Activated CD4-positive, CD25-positive, alpha-beta regulatory T cell treated with anti-CD3 and anti-CD28 coated beads, Interleukin-2, amount 50 U/mL, for 24 hours (primary cell): ENCODE measurements at places on chromosomes 3 and 15.

DNA sequence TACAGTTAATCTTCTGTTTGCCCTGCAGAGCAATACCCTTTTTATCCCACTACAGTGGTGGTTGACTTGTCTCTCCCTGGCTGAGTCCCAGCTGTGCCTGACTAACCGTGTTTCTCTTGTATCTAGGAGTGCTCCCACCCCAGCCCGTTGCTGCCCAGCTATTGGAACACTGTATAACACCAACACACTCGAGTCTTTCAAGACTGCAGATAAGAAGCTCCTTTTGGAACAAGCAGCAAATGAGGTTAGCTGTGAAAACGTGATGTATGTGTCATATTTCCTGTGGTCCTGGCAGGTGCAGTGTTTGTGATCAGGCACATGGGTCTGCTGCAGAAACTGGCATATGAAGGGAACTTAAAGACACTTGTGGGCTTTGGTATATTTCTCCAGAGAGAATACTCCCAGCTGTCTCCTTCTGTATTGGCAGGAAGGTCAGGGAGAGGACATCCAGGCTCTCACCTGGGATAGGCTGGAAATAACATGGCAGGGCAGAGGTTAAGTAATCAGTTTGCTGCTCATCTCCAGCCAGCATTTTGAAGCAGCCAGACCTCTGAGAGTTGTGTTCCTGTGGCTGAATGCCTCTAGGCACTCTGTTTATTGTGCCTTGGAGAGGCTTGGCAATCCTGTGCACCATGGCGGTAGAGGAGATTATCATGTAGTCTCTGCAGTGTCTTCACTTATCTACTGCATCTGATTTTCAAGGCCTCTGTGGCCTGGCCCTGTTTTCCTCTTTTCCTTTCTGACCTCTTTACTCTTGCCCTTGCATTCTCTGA, 34.8 kb downstream of the ATG7 start:
- ATAC-seq, result peak; percentile 88

GRCh38 chr3:120170223-120170622, 76.0 kb upstream of the GSK3B start:
- ATAC-seq, result peak; percentile 30

DNA sequence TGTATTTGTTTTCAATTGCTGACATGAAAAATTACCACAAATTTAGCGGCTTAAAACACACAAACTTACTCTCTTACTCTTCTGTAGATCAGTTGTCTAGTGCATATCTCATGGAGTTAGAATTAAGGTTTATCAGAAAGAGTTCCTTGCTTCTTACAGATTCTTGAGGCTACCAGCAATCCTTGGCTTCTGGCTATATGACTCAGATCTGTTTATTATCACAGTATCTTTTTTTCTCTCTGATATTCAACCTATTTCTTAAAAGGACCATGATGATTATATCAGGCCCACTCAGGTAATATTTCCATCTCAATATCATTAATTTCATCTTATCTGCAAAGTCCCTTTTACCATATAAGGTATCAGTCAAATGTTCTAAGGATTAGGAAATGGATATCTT, 263.5 kb upstream of the BCHE start:
- no peak for ATAC-seq

GRCh38 chr15:58510715-58511598, 79.2 kb downstream of the LIPC start:
- no peak for ATAC-seq

DNA sequence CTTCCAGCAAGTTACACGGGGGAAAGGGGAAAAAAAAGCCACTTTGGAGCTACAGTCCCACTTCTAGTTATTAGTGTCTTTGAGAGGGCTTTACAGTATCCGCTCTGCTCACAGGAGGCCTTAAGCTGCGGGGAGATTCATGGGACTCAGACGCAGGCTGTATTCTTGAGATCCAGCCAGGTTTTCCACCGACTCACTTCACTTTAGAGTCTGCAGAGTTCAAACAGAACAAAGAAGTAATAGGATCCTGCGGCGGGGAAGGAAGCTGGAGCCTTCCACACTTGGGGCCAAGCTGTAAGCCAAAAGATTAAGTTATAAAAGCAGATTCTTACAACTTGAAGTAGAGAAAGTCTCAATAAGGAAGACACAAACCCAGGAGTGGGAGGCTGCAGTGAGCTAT, 60.2 kb upstream of the FAM174B start:
- no peak for ATAC-seq

GRCh38 chr15:101470548-101471239, 18.8 kb downstream of the PCSK6 start:
- no peak for ATAC-seq

DNA sequence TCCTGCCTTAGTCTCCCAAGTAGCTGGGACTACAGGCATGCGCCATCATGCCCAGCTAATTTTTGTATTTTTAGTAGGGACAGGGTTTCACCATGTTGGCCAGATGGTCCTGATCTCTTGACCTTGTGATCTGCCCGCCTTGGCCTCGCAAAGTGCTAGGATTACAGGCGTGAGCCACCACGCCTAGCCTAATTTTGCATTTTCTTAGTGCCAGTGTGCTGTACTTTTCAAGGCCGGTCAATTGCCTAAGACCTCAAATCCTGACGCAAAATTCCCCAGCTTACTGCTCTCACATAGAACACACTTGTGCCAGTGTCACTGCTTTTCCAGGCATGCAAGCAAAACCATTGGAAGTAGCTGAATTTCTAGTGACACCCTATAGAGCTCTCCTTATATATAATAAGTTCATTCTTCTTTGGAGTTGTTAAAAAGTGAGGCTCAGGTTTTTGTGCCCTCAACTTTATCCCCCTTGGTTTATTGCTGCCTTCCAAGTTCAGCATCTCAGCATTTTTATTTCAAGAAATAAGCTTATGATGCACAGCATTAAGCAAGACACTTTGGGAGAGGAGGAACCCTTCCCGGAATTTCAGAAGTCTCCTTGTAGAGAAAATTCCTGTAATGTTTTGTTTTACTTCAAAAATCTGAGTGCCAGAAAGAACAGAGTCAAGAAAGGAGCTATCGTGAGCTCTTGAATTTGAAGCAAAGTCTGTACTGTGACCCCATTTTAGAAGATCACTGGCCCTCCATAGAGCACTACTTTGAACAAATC, 93.2 kb downstream of the FILIP1L start:
- ATAC-seq, result no peak

- no peak for ATAC-seq
Observed at GRCh38 chr3:55658690-55659562, 171.8 kb upstream of the WNT5A start.

GRCh38 chr15:36484038-36484778, 95.2 kb upstream of the CDIN1 start:
- ATAC-seq, result no peak

- ATAC-seq, result no peak
Observed at GRCh38 chr15:38144921-38145320, 107.7 kb upstream of the SPRED1 start.

DNA sequence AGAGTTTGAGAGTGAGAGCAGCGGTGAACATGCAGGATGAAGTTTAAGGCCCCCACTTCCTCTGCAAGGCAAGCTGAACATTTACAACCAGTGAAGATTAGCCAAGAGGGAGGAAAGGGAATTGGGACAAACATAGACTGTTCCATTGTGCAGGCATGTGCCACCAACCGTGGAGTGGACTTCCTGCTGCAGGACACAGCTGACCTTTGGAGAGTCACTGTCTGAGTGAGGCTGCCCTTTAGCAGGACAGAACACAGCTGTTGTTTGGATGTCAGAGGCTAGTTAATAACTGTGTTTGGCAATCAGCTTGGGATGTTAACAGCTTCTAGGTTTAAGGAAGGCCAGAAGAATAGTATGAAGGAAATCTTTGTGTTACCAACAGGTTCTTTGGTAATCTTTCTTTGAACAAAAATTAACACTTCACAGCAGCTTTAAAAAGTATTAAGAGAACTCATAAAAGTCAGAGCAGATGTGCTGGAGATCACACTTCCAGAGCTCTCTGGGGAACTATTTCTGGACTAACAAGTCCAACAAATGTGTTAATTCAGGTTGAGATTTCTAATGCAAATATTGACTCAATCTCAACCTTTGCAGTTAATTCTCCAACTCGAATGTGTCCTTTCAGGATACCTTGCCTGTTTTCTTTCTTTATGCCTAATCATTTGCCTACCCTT, 31.4 kb downstream of the CTDSPL start:
- no peak for ATAC-seq

DNA sequence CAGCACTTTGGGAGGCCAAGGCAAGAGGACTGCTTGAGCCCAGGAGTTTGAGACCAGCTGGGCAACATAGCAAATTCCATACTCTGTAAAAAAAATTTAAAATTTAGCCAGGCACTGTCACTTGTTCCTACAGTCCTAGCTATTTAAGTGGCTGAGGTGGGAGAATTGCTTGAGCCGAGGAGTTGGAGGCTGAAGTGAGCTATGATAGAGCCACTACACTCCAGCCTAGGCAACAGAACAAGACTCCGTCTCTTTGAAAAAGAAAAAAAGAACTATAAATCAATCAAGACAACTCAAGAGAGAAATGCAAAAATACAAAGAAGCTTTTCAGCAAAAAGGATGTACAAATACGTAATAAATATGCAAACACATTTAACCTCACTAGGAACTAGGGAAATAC, 78.8 kb downstream of the TJP1 start:
- ATAC-seq, result no peak

GRCh38 chr3:175057401-175057800, 198.3 kb downstream of the NAALADL2 start:
- no peak for ATAC-seq

- ATAC-seq, result no peak
Observed at GRCh38 chr15:65060641-65061397, 7.0 kb downstream of the RASL12 start.

DNA sequence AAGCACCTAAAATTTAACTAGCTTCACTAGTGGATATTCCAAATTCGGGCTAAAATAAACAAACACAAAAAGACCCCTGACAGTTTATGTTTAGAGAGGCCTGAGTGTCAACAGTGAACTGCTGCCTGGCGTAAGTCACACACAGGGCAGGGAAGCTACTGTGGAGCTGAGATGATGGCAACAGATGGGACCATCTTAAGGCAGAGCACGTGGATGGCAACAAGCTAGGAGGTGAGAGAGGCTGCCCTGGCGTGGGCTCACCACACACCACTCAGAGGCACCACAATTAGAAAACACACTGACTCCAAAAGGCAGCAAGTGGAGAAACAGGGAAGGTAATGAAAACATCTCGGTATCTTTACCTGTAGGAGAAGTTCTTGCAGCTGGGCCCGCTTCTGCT, 93.3 kb downstream of the ATP1B3 start:
- no peak for ATAC-seq

DNA sequence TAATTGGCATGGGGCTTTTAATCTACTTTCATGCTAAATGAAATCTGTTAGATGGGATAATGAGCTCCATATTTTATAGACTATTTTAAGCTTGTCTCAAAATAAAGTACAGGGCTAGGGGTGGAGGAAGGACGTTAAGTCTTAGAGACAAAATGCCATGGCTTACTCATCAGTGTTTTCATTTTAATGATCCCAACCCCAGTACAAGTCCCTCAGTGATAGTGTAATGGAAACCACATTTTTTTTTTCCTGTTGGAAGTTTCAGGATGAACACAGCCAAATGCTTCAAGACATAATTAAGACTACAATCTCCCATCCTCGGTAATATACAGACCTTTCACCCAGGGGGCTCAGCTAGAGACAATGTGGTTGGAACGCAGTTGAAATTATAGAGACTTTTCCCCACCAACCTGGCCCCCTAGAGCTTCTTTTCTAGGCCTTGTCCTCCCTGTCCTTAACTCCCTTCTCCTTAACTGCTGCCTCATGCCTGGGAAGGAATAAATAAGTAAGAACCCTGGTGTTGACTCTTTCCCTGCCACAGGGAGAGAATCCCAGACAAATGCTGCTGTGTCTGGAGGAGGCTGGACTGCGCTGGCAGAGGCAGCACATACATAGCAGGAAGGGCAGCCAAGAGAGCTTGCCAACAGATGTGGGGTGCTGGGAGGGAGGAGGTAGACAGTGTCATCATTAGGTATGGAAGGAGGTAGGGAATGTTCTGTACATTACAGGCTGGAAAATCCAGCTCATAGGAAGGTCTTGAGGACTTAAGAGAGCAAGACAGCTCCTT, 115.4 kb upstream of the ROPN1 start:
- no peak for ATAC-seq

DNA sequence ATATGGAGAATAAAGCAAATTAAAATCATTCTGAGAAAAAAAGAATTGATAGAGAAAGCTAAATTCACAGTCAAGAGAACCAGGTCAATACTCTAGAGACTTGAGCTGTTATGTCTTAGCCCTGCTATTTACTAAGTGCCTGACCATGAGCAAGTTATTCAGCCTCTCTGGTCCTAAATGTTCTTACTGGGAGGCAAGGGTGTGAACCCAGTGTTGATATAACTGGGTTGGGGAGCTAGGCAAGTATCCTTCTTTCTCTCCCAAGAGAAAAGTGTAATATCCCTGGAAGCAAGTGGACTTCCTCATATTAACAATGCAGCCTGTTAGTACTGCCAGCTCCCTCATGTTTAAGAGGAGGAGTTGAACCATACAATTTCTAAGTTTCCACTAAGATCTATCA, 488.9 kb upstream of the RASGRP1 start:
- no peak for ATAC-seq

GRCh38 chr3:2870724-2871333, 239.3 kb downstream of the IL5RA start:
- no peak for ATAC-seq

- peak; percentile 24 for ATAC-seq
Observed at GRCh38 chr3:177284383-177284881, 87.2 kb upstream of the TBL1XR1 start.

GRCh38 chr15:33795070-33795469, 173.2 kb upstream of the CHRM5 start:
- no peak for ATAC-seq

- ATAC-seq, result no peak
Observed at GRCh38 chr3:29280404-29281093, at the start of gene RBMS3. RBMS3 (plus strand) TSS chr3:29281071.

- ATAC-seq, result no peak
Observed at GRCh38 chr3:74768010-74768409, 153.6 kb upstream of the CNTN3 start.

GRCh38 chr3:61186030-61186429, 65.2 kb downstream of the FHIT start:
- ATAC-seq, result no peak

DNA sequence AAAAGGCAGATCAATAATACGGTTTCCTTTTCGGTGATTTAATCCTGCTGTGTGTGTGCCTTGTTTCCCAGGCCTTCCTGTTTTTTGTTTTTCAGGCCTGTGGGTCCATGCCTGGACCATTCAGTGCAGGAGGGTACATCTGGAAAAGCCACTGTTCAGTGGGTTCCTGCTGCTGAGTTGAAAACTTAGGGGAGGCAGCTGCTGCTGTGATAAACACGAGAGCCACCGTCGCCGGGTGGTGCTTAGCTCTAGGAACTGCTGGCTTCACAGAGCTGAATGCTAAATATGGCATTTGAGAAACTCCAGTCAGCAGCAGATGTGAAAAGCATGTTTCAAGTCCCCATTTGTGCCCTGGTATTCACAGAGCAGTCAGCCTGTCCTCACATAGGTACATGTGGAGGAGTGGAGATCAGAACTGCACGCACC, 44.0 kb downstream of the SYNM start:
- ATAC-seq, result no peak

DNA sequence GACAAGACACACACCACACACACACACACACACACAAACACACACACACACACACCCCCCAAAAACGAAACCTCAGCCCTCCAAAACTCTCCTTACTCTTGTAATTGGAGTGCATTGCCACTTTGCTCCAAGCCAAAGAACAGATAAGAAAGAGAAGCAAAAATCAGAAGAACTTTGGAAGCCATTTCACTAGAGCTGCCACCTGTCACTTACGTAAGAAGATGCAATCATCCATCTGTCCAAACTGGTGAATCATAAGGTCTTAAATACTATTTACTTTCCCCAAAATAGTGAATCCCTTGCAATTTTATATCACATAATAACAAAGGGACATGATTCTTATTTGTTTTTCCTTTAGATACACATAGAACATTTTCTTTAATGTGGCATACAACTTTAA, 285.4 kb downstream of the ZBTB20 start:
- no peak for ATAC-seq
